ENCODE measurements at places on chromosomes 6 and 20. TPM values are rescaled to one million over a fixed set of nuclear protein-coding genes. Genes with fewer than 3 reads are reported as not detected.

Gene MTG2
- polyA plus RNA-seq, result 25.8 TPM

Gene EPHA7
- 11.0 TPM for polyA plus RNA-seq

Gene ENPP4
- polyA plus RNA-seq, result 11.6 TPM

Gene CALHM5
- 1.7 TPM for polyA plus RNA-seq

Gene SAPCD1
- 1.3 TPM for polyA plus RNA-seq

Gene TTBK1
- 0.20 TPM for polyA plus RNA-seq

Gene CNBD2
- polyA plus RNA-seq, result 8.6 TPM

Gene LTV1
- 25.7 TPM for polyA plus RNA-seq

Gene CRYBG1
- 6.6 TPM for polyA plus RNA-seq

Gene GOPC
- 20.0 TPM for polyA plus RNA-seq

Gene LAMA5
- 162 TPM for polyA plus RNA-seq

Gene TCF15
- polyA plus RNA-seq, result 0.65 TPM

Gene SIRPB1
- 0.38 TPM for polyA plus RNA-seq

Gene CCN6
- not detected for polyA plus RNA-seq
